ENCODE measurements at places on chromosomes 7 and 10. TPM values are rescaled to one million over a fixed set of nuclear protein-coding genes. Genes with fewer than 3 reads are reported as not detected.

GRCh38 chr7:43077732-43078391, 34.6 kb upstream of the HECW1 start:
- H3K27ac ChIP-seq = no peak overlapping the region
- H3K4me1 ChIP-seq = no peaks in the 10 kb centered on the region
- H3K36me3 ChIP-seq = no peaks in the 10 kb centered on the region
- H3K27me3 ChIP-seq = peaks cover 9% of the 10 kb centered on the region
- no peak overlapping the region for H3K4me3 ChIP-seq

DNA sequence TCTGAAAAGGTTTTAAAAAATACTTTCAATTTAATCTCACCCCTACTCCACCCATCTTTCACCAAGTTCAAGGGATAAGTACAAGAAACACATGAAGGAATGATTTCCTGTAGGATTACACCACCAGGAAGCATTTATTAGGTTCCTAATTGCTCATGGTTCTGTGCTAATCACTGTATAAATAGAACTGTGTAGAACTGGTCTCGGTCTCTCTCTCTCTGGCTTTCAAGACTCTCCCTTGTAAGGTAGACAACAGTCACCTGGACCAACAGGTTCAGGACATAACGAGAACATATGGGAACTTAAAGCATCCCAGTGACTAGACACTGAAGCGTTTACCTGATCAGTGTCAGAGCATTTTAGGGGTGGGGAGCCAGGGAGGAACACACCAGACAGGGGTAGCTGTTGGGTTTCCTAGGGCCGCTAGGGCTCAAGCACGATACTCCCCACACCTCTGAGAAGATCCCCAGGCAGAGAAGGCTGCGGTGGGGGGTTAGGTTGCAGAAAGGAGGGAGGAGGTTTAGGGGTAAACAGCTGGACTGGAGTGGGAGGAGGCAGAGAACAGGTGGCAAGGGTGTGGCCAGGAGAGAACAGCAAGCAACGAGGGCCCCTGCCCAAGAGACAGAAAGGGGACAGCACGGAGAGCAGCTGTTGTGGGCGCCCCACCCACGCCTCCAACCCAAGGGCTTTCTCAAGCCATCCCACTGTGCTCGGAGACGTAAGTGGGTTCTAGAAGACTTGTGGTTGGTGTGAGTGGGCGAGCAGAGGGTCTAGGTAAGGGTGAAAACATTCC, 52.5 kb upstream of the USP6NL start:
- H3K27me3 ChIP-seq = no peaks in the 10 kb centered on the region
- no peak for DNase-seq
- H3K4me3 ChIP-seq = no peak overlapping the region
- no peak overlapping the region for H3K27ac ChIP-seq
- no peaks in the 10 kb centered on the region for H3K36me3 ChIP-seq

Gene WDFY4
- total RNA-seq = 44.4 TPM

Gene PNLIPRP3
- not detected for total RNA-seq

DNA sequence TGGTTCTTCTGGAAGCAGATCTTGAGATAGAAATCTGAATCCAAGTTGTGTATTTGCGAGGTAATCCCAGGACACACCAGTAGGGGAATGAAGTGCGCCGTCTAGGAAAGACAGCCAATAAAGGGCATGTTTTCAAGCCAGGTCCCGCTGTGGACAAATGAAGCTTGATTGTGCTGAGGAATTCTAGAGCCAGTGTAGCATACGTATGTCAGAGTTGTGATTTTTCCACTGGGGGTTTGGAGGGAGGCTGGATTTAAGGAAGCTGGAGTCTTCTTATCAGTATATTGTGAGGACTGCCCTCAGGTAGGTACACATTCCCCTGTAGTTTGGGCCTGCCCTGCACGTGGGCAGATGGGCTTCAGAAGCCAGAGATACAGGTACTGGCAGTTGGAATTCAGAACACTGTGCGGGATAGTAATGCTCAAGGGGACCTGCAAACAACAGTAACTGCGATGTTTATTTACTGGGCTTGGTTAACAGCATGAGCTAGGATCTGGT, 50.9 kb downstream of the GALNT11 start:
- no peak for DNase-seq
- no peak overlapping the region for H3K27ac ChIP-seq
- H3K4me1 ChIP-seq = peaks cover 14% of the 10 kb centered on the region
- H3K4me3 ChIP-seq = no peak overlapping the region
- no peaks in the 10 kb centered on the region for H3K36me3 ChIP-seq

DNA sequence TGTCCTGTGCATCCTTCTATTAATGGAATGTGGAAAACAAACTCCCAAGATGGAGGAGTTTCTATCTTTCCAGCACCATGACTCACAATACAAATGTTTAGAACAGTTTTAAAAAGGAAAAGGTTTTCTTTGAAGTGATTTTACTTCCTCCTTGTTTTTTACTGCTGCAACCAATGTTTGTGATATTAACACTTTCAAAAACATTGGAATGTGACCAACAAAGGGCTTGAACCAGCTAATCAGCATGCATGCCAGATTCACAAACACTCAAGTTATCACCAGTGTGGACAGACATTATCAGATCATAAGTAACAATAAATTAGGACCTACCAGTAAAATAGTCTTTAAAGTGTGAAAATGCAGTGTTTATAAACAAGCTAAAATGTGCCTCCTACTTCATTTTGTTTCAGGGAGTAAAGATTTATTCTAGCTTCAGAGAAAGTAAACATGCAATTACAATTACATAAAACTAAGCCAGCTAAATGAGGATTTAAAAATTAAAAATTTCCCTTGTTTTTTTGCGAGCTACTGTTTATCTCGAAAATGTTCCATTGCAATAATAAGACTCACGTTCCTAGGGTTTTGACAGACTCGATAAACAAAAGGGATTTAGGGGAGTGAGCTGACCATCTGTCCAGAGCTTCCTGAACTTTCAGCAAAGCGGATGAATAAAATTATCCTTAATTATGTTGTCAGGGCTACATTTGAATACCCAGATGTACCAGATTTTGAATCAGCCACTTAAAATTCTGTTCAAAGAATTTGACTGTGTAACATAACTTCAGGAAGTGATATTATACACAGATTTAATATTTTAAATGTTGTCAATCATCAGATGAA, 29.8 kb downstream of the CPVL start:
- no peak for DNase-seq
- H3K36me3 ChIP-seq = no peaks in the 10 kb centered on the region
- H3K4me3 ChIP-seq = no peak overlapping the region
- H3K27ac ChIP-seq = no peak overlapping the region
- H3K27me3 ChIP-seq = no peaks in the 10 kb centered on the region
- H3K4me1 ChIP-seq = peaks cover 10% of the 10 kb centered on the region

Gene HABP2
- total RNA-seq = 0.77 TPM

DNA sequence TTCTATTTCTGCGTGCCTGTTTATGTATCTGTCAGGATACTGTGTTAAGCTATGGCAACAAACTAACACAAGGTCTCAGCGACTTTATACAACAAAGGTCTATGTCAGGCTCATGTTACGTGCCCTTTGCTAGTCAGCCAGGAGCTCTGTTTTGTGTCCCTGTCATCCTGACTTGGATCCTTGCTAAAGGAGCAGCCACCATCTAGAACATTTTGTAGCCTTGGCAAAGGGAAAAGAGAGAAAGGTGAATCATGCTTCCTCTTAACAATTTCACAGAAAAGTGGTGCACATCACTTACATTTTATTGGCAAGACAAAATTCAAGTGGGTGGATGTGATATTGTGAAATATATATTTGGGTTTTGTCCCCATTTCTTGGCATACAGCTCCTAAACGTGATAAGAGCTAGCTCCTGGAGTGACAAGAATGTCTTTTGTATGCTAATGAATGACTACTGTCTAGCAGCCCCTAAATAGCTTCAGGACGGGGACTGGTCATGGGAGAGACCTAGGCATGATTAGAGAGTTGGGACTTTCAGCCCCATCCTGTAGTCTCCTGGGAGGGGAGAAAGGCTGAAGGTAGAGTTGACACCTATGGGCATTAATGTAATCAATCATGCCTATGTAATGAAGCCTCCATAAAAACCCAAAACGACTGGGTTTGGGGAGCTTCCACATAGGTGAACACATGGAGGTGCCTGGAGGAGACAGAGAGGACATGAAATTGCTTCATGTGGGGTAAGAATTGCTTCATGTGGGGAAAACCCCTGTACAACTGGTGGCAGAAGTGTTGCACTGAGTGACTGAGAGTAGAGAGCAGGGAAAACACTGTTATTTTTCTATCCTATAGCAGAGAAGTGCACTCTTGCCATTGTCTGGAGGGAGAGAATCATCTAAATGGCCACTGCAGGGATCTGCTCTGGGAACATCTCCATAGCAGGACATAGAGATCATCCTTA, 33.0 kb downstream of the MRPL32 start:
- no peak for DNase-seq
- no peak overlapping the region for H3K27ac ChIP-seq
- H3K27me3 ChIP-seq = no peaks in the 10 kb centered on the region
- no peaks in the 10 kb centered on the region for H3K36me3 ChIP-seq
- no peaks in the 10 kb centered on the region for H3K4me1 ChIP-seq

DNA sequence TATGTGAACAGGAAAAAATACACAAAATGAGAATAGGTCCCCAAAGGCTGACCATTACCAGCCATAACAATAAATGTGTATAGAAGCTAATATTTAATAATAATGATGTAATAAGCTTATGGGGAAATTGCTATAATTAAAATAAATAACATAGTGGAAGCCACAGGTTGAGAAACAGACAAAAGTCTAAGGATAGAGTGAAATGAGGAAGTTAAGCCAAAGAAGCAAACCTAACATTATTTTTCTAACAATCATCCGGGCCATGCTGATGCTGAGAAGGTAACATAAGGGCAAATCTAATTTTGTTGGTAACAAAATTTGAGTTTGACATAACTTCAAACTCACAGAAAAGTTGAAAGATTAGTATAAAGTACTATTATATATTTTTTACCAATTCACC, 115.9 kb downstream of the MICU1 start:
- peaks cover 10% of the 10 kb centered on the region for H3K36me3 ChIP-seq
- DNase-seq = no peak
- no peak overlapping the region for H3K27ac ChIP-seq
- H3K4me1 ChIP-seq = no peaks in the 10 kb centered on the region
- no peaks in the 10 kb centered on the region for H3K27me3 ChIP-seq
